ENCODE measurements at places on chromosomes 16 and 17. TPM values are rescaled to one million over a fixed set of nuclear protein-coding genes. Genes with fewer than 3 reads are reported as not detected.

AMDHD2 gene
- 39.2 TPM for total RNA-seq

GRCh38 chr17:81238490-81238814 lies 403 bp downstream of the TEPSIN start:
- no peak for DNase-seq
- H3K27me3 ChIP-seq, result no peaks in the 10 kb centered on the region
- peaks cover 16% of the 10 kb centered on the region for H3K4me1 ChIP-seq
- H3K36me3 ChIP-seq, result no peaks in the 10 kb centered on the region
- H3K27ac ChIP-seq, result peak overlapping the region; percentile 6
- peak overlapping the region; percentile 85 for H3K4me3 ChIP-seq

SOST gene
- total RNA-seq, result 3.2 TPM

DNA sequence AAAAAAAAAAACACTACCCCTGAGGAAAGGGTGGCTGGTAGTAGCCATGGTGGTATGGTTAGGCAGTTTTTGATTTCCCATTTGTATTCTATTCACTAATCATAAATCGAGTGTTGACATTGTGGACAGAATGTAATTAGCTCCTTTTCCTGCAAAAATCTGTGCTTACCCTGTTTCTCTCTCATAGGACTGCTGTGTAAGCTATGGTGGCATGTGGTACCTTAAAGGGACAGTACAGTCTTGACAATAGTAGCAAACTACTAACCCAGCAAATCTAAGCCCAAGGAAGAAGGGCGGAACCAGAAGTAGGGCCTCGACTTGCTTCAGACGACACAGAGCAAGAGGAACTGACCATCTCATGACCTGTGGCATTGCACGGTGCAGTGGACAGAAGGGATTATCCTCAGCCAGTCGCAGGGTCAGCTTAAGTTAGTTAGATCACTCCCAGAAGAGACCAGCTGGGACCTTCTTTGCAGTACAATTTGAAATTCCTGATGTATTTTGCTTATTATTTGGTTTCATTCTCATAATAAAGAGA lies 36.3 kb downstream of the POLR3E start:
- no peaks in the 10 kb centered on the region for H3K27me3 ChIP-seq
- no peak overlapping the region for H3K4me3 ChIP-seq
- H3K27ac ChIP-seq, result no peak overlapping the region
- peaks cover 13% of the 10 kb centered on the region for H3K36me3 ChIP-seq

TMC7 gene
- total RNA-seq, result 1.5 TPM

- H3K27ac ChIP-seq, result no peak overlapping the region
- peak; percentile 26 for DNase-seq
- H3K36me3 ChIP-seq, result no peaks in the 10 kb centered on the region
- H3K27me3 ChIP-seq, result peaks cover 11% of the 10 kb centered on the region
- H3K4me1 ChIP-seq, result peaks cover 26% of the 10 kb centered on the region
- H3K4me3 ChIP-seq, result peak overlapping the region; percentile 35
These were observed 4.1 kb upstream of the SALL1 start for GRCh38 chr16:51155199-51155607.
